Right ventricle myocardium superior (tissue), 1 donor: ENCODE measurements at places on chromosomes 16 and 17.
A peak's percentile ranks its signal among the peaks of the same experiment; 100 is the strongest.

DNA sequence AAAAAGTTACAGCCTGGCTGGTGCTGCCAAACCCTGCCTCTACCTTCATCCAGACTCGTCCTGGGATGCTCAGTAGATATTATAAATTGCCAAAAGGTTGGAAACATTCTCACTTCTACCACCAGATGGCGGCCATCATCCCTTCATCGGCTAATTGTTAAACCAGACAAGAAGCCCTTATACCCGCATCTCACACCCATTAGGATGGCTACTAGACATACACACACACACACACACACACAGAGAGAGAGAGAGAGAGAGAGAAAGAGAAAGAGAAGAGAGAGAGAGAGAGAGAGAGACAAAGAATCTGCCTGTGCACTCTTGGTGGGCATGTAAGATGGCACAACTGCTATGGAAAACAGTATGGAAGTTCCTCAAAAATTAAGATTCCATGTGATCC is 15.0 kb upstream of the SCIMP start:
- no peak for DNase-seq

DNA sequence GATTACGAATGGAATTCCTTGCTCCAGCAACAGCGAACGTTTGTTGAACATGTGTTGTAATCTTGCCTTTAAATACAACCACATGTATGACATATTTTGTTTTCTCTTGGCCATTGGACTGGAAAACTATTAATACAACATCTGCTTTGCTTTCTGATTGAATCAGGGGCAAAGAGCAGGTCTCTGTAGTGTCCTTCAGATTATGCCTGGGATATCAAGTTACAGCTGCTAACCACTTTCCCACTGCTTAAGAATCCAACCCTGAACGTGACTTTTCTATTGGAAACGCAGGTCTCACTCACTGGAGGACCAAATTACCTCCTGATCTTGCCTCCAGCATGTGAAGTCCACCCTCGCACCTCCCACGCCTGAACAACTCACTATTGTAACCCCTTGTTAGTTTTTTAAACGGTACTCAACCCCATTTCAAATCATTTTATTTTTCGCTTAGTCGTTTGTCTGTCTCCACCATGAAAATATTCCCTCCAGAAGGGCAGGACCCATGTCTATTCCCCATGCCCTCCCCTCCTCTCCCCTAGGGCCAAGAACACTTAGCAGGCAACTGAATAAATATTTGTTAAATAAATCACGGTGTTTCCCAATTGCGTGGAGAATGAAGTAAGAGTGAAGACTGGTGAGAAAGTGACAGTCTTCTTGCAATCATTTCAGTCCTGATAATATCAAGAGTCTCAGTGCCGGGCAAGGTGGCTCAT is 57.4 kb upstream of the MRTFB start:
- DNase-seq = no peak

- DNase-seq = no peak
Observed at GRCh38 chr17:59333836-59334235, 2.4 kb downstream of the YPEL2 start.

DNA sequence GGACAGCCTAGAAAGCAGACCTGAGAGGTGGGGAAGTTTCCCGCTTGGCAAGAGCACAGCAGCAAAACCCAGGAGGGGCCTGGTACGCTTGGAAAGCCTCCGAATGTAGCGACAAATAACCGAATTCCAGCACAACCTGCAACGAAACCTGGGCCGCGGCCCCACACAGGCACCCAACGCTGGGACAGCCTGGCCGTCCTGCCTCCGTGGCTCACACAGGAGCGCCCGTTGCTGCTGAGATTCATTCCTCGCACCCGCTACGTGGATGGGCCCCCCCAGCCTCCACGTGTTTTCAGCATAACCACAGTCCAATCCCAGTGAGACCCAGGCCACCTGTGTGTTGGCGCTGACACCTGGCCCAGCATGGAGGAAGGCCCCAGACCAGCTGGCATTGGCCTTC is 42.9 kb downstream of the LMF1 start:
- DNase-seq = no peak

- DNase-seq = peak; percentile 26
Observed at GRCh38 chr16:29148131-29148691, 163.4 kb downstream of the LAT start.
